IMR-90 (cell line): ENCODE measurements at places on chromosomes 5 and 9. TPM values are rescaled to one million over a fixed set of nuclear protein-coding genes. Genes with fewer than 3 reads are reported as not detected.

GRCh38 chr9:130089141-130089540 lies 35.4 kb downstream of the GPR107 start:
- H3K4me3 ChIP-seq: no peak overlapping the region
- no peak for DNase-seq
- peaks cover 49% of the 10 kb centered on the region for H3K36me3 ChIP-seq
- no peaks in the 10 kb centered on the region for H3K27me3 ChIP-seq

- H3K27me3 ChIP-seq: no peaks in the 10 kb centered on the region
- no peak for DNase-seq
- H3K4me3 ChIP-seq: no peak overlapping the region
- no peak overlapping the region for H3K27ac ChIP-seq
- H3K36me3 ChIP-seq: no peaks in the 10 kb centered on the region
These were observed 15.3 kb upstream of the PIK3R1 start for GRCh38 chr5:68200288-68200687.

DNA sequence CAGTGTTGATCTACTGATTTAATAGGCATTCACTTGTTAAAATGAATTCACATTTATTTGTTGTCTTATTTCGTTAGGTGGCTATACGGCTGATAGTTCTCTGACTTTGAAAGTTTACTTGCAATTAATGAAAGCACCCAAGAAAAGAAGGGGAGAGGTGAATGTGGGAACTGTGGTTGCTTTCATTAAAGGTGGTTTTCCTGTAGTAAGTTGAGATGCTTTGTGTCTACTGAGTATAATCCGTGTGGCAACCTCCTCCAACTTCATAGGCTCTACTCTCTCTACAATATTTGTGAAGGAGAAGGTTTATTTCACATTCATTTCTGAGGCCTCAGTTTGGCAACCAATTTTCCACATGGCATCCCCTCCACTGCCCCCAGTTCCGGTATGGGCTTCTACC lies 12.8 kb upstream of the MACIR start:
- H3K27me3 ChIP-seq: no peaks in the 10 kb centered on the region; the same call in 1 of the 2 replicates
- H3K36me3 ChIP-seq: no peaks in the 10 kb centered on the region
- no peak overlapping the region for H3K27ac ChIP-seq
- peaks cover 3% of the 10 kb centered on the region for H3K4me1 ChIP-seq

DNA sequence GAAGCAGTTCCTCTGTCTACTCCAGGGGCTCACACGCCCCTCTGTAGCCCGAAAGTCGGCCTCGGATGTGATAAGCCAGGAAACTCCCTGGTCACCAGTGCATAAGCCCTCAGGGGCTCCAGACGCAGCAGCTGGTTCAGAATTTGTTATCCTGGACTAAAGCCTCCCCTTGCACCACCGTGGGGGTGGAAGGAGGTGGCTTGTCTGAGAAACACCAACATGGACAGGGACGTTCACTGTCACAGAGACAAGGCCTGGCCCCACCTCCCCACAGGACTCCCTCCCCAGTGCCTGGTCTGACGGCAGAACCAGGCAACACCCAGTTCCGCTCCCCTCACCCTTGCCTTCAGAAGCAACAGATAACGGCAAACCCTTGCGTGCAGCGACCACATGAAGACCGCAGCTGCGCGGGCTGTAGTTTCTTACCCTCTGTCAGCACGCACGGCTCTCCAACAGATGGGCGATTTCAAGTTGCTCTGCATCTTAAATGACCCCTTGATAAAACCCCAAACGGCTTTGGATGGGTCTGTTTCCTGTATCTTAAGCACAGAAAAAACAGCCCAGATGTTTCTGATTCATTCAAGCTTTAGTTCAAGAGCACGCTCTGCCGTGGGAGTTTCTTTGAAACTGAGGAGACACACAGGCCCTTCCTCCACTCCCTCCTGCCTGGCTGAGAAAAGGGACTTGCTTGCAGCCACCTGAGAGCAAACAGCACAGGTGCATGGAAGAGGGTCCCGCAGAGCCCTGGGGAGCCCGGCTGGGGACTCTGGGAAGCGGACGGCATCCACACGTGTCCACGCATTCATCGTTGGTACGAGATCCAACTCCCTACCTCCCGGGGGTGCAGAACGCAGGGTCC lies 44.7 kb upstream of the NKD2 start:
- peak overlapping the region; percentile 57; the same call in 1 of the 2 replicates for H3K27ac ChIP-seq
- peaks cover 59% of the 10 kb centered on the region for H3K27me3 ChIP-seq
- peak; percentile 88 for DNase-seq
- H3K4me3 ChIP-seq: no peak overlapping the region
- H3K36me3 ChIP-seq: no peaks in the 10 kb centered on the region
- peaks cover 21% of the 10 kb centered on the region; the same call in 1 of the 2 replicates for H3K4me1 ChIP-seq

CTXN3 gene
- polyA plus RNA-seq: not detected in 2 replicates

SH3PXD2B gene
- polyA plus RNA-seq: 14.4 and 15.0 TPM in 2 replicates

PAEP gene
- polyA plus RNA-seq: not detected in 2 replicates

DNA sequence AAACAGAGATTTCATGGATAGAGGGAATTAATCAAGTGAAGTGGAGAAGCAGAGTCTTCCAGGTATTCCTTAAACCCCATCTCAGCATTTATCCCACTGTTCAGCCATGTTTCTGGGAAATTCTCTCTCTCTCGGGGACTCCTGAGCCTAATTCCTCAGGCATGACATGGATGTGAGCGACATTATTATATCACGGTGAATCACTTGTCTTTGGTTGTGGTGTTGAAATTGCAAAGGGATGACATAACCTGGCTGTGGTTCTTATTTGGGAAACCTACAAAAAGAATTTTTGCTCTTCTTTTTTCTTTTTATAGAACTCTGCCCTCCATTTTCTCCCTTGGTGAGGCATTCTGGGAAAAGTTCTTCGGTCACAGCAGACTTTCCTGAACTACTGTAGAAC lies 457.9 kb upstream of the PTGER4 start:
- peaks cover 2% of the 10 kb centered on the region; the same call in 1 of the 2 replicates for H3K4me1 ChIP-seq
- H3K27ac ChIP-seq: no peak overlapping the region
- no peaks in the 10 kb centered on the region for H3K27me3 ChIP-seq

DNA sequence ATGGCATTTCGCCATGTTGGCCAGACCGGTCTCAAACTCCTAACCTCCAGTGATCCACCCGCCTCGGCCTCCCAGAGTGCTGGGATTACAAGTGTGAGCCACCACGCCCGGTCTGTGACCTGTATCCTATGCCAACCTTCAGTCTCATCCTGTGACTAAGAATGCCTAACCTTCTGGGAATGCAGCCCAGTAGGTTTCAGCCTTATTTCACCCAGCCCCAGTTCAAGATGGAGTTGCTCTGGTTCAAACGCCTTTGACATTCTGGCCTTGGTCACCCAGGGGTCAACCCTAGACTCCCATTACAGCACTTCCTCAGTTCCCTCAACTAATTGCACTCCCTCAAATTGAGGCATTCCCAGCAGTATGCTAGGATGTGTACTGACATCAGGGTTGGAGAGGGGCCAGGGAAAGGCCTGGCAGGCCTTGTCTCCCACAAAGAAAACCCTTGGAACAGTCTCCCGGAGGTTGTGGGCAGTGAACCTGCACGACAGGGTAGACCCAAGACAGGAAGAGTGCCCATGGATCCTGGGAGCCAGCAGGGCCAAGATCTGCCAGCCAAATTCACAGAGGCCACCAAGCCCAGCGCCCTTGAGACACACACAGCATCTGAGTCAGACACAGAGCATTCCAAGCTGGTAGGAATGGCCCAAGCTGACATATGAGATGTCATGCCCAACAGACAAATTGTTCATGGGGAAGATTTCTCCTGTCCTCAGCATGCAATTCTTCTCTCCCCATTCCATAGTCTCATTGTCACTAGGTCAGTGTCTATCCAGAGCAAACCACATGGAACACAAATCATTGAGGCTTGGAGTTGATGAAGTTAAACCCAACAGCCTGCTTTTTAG lies 24.9 kb upstream of the SMU1 start:
- H3K36me3 ChIP-seq: no peaks in the 10 kb centered on the region
- DNase-seq: peak; percentile 39
- no peaks in the 10 kb centered on the region for H3K27me3 ChIP-seq
- peaks cover 13% of the 10 kb centered on the region for H3K4me1 ChIP-seq
- no peak overlapping the region for H3K4me3 ChIP-seq
- H3K27ac ChIP-seq: peak overlapping the region; percentile 39

GRCh38 chr5:67234671-67235176 lies 38.1 kb upstream of the CD180 start:
- H3K4me3 ChIP-seq: peak overlapping the region; percentile 10; the same call in 1 of the 2 replicates
- peak; percentile 76 for DNase-seq
- H3K36me3 ChIP-seq: no peaks in the 10 kb centered on the region
- peaks cover 3% of the 10 kb centered on the region; the same call in 1 of the 2 replicates for H3K4me1 ChIP-seq
- H3K27ac ChIP-seq: peak overlapping the region; percentile 22; the same call in 1 of the 2 replicates

- H3K27ac ChIP-seq: no peak overlapping the region
- H3K36me3 ChIP-seq: no peaks in the 10 kb centered on the region
- peaks cover 10% of the 10 kb centered on the region for H3K4me1 ChIP-seq
- H3K4me3 ChIP-seq: no peak overlapping the region
These were observed 56.5 kb upstream of the JADE2 start for GRCh38 chr5:134468921-134469400.

DNA sequence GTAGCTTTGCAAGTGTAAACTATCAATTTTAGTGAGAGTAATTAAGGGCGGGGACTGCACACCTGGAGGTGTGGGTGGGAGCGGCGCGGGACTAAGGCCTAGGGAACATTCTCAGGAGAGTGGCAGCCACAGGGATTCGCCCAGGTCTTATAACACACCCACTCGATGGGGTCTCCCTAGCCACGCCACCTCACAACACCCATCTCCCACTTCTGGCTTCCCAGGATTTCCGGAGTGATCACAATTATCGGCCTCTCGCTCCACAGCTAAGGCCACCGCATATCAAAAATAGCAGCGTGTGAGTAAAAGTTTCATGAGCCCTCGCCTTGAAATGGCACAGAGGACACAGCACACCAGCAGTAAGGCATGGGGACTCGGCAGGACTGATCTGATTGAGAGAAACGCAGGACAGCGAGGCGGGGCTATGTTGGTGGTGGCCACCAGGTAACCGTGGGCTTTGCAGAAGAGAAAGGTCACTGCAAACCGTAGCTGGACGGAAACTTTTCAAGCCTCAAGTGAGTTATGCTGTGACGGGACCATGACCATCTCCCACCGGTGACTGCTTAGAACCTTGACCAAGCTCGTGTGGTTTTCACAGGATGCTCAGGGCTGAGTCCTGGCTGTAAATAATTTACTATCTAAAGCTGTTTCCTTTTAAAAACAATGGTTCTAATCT lies 1.1 kb upstream of the LPAR1 start:
- peak overlapping the region; percentile 90; the same call in 1 of the 2 replicates for H3K27ac ChIP-seq
- DNase-seq: no peak
- no peaks in the 10 kb centered on the region for H3K27me3 ChIP-seq
- peak overlapping the region; percentile 90 for H3K4me3 ChIP-seq
